ENCODE measurements at places on chromosomes 3 and 15. TPM values are rescaled to one million over a fixed set of nuclear protein-coding genes. Genes with fewer than 3 reads are reported as not detected.
A peak's percentile ranks its signal among the peaks of the same experiment; 100 is the strongest.

DNA sequence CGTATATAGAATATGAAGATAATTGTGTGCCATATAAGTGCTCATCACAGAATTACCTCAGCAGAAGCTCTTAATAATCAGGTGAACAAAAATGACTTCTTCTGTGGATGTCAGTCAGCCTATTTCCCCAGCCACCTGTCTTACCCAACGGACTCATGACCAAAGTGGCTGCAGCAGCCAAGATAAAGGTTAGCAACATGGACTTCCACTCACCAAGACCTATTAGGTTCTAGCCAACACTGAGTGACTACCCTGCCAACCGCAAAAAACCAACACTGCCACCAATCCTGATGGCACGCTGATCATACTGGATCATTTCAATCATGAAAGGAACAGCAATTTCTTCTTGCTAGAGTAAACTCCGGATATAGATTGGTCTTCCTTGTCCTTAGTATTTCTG is 12.1 kb downstream of the SEC11A start:
- peaks cover 17% of the 10 kb centered on the region for H3K36me3 ChIP-seq
- no peak for DNase-seq
- no peak overlapping the region for H3K27ac ChIP-seq
- no peak overlapping the region for H3K4me3 ChIP-seq

DNA sequence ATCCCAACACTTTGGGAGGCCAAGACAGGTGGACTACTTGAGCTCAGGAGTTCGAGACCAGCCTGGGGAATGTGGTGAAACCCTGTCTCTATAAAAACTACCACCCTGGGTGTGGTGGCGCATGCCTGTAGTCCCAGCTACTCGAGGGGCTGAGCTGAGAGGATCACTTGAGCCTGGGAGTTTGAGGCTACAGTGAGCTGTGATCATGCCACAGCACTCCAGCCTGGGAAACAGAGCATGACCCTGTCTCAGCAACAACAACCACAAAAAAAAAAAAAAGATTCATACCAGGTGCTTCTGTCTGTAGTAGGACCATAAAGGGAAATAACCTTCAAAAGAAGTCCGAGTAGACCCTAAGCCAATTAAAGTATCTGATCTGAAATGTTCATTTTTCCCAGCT is 94.5 kb downstream of the SERPINI1 start:
- H3K27me3 ChIP-seq, result peaks cover 10% of the 10 kb centered on the region
- no peaks in the 10 kb centered on the region for H3K36me3 ChIP-seq
- no peak for DNase-seq
- no peak overlapping the region for H3K27ac ChIP-seq
- no peak overlapping the region for H3K4me3 ChIP-seq

- no peaks in the 10 kb centered on the region for H3K27me3 ChIP-seq
- peak overlapping the region; percentile 99 for H3K27ac ChIP-seq
- H3K36me3 ChIP-seq, result peaks cover 54% of the 10 kb centered on the region
- peaks cover 52% of the 10 kb centered on the region for H3K4me1 ChIP-seq
- DNase-seq, result no peak
These were observed 527 bp downstream of the B2M start for GRCh38 chr15:44711743-44712345.

The SAMD7 gene
- total RNA-seq, result not detected

The RNU5B-1 gene
- not detected for total RNA-seq

The PPARG gene
- total RNA-seq, result 2.5 TPM

The TM4SF18 gene
- not detected for total RNA-seq
